ENCODE measurements at places on chromosomes 2 and 18. TPM values are rescaled to one million over a fixed set of nuclear protein-coding genes. Genes with fewer than 3 reads are reported as not detected.

CNNM3 gene
- 28.1 TPM for total RNA-seq

CACNB4 gene
- total RNA-seq = 0.29 TPM

PHOSPHO2 gene
- total RNA-seq = 3.2 TPM

SIX2 gene
- not detected for total RNA-seq

SLC23A3 gene
- total RNA-seq = 2.0 TPM

VRK2 gene
- 24.1 TPM for total RNA-seq

Measured in activated CD8-positive, alpha-beta T cell treated with anti-CD3 and anti-CD28 coated beads, Interleukin-2, amount 10 ng/mL, durations not matched to agents 7 days and 5 days (primary cell).